ENCODE measurements at places on chromosomes 2 and 18.

DNA sequence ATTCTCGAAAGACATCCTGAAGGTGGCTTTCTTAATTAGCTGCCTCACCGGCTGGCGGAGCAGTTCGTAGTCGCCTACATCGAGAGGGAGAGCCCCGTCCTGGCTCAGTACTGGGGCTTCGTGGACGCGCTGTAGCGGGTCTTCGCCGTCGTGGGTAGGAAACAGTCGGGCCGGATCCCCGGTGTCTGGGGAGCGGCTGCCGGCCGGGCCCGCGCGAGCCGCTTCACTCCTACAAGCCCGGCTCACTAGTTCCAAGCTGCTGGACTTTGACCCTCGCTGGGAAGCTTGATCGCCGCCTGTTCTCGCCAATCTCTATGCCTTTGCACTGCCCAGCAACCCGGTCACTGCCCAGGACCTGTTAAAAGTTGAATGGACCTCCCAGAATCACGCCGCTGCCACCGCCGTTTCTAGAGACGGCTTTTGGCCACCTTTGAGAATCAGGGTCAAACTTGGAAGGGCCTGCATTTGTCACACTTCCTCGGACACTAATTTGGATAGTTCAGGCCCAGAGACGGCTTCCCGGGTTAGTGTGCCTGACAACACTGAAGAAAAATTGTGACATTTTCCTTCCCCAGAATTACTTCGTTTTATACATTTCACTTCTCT, 41.4 kb upstream of the AKAIN1 start:
- DNase-seq = peak; percentile 45

GRCh38 chr2:37343537-37344434, 644 bp upstream of the QPCT start:
- no peak for DNase-seq

GRCh38 chr2:86039178-86039962, 66.3 kb downstream of the POLR1A start:
- DNase-seq = no peak

- no peak for DNase-seq
Observed at GRCh38 chr18:74479486-74480148, 16.5 kb upstream of the CNDP2 start.

DNA sequence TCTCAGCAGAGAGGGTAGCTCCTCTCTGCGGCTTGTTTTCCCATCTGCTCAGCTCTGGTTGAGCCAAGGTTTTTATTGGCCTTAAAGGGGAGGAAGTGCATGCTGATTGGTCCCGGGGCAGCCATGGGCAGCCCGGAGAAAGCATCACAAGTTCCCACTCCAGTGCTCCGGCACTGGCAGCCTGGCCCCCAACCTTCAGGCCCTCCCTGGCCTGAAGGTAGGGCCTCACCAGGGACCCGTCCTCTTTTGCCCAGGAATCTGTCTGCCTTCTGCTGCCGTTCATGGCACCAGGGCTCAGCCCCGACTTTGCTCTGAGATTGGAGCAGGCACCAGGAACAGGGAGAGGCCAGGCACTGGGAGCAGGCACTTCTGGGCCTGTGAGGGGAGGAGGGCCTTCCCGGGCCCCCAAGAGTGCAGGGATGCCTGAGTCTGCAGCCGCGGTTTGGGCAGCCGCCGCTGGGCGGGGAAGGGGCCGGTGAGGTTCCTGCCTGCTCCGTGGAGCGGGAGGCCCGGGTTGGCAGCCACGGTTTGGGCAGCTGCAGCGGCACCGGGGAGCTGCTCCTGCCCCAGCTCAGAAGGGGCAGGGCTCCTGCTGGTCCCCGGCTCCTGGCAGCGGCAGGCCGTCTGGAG, 17.5 kb upstream of the ILKAP start:
- DNase-seq = no peak

DNA sequence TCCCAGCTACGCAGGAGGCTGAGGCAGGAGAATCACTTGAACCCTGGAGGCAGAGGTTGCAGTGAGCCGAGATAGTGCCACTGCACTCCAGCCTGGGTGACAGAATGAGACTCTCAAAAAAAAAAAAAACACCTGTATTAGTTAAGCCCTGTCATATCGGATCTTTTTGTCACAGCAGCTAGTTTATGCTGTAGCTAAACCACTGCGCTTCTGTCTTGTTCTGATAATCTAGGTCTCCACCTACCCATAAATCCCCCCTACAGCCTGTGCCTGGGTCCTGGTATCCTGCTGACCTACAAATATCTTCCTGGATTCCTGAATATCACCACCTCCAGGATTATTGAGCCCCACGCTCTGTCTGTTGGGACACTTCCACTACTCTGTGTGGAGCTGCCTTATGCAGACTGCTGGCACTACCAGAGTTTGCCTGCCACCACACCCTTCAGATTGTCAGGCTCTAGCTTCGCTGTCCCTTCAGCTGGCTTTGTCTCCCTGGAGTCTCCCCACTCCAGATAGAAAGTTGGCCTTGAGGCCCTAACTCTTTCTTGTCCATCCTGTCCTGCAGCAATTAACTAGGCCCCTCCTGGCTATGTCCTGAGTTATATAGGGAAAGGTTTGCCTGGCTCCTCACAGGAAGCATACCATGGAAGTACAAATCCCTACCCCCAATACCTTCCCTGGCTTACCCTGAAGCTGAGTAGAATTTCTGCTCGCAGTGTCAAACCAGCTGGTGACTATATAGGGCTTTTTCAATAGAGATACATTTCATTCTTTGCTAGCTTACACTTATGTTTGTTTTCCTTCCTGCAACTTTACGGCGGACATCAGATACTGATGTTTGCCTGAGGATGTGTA, 136.0 kb upstream of the SERTAD2 start:
- DNase-seq = no peak

- DNase-seq = no peak
Observed at GRCh38 chr2:17793296-17793695, 23.0 kb upstream of the MSGN1 start.

DNA sequence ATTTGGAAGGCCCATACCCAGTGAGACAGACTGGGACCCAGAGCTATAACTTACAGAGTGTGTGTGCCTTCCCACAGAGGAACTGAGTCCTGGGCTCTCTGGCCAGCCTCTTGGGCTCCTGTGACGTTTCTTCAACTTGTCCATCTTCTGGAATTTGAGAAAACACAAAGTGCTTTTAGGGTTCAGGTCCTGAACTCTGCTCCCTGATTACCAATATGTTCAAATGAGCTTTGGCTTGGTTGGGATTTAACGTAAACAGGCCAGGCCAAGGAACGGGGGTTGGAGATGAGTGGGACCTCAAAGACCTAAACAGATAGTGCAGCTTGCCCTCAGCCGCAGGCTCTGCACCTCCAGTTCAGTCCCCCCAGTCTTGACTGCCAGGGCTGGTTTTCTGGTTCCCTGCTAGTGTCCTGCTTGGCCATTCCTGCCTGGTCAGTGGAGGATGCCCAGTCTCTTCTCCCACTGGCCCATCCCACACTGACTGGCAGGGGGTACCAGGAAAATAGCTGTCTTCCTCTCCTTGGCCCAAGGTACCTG, 44.9 kb downstream of the TMEM17 start:
- no peak for DNase-seq

DNA sequence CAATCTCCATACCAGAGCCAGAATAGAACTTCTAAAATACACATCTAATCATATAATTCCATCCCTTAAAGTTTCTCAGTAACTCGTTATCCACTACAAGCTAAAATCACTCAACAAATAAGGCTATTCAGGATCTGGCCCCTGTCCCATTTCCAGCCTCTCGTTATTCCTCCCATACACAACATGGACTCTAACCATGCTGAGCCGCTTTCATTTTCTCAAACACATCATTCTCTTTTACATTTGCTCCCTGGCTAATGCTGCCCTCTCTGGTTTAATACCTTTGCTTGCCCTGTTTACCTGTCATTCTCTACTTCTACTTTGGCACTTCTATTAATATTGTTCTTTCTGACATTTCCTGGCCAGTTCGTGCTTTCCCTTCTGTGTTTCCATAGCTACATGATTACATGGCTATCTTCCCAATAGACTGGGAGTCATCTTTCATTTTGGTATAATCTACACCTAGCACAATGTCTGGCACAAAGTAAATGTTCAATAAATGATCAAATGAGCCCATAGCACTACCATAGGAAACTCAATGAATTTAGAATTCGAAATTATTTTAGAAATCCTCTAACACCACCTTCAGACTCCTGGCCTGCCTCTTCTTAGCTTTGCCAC, 163.6 kb upstream of the VRK2 start:
- DNase-seq = no peak

DNA sequence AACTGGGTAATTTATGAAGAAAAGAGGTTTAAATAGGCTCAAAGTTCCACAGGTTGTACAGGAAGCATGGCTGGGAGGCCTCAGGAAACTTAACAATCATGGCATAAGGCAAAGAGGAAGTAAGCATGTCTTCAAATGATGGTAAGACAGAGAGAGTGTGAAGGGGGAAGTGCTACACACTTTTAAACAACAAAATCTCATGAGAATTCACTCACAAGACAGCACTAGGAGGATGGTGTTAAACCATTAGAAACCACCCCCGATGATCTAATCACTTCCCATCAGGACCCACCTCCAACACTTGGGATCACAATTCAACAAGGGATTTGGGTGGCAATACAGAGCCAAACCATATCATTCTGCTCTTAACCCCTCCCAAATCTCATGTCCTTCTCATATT, 34.9 kb downstream of the CFAP210 start:
- no peak for DNase-seq

DNA sequence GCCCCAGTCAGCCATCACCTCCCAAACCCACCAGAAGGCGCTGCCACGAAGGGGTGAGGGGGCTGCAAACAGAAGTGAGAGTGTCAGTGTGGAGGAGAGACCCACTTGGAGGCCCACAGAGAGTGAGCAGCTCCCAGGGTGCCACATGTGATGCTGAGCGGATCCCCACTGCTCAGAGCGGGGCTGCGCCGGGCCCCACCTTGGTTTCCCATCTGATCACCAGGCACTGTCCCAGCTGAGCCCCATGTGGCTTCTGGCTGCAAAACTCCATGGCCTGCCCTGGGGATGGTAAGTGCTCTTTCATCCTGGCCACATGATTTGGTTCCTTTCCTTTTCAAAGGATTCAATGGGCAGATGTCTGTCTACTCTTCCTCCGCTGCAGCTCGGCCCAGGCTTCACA, 23.8 kb downstream of the SNORC start:
- DNase-seq = no peak

DNA sequence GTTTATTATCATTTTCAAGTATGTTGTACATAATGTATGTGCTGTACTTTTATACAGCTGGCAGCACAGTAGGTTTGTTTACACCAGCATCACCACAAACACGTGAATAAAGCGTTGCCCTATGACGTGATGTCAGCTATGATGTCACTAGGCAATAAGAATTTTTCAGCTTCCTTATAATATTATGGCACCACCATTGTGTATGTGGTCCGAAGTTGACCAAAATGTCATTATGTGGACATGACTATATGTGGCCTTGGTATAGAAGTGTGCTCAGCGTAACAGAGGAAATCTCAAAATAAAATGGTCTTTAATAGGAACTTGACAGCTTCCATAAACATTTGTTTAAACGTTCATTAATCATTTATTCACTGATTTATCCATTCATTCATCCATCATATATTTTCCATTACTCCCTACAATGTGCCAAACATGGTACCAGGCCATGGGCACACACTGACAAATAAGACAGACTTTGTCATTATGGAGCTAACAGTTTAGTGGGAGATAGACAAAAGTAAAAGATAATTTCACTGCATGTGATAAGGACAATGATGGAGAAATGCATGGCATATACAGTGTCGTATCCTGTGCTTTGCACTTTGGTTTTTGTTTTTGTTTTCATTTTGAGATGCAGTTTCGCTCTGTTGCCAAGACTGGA, 15.0 kb upstream of the DGUOK start:
- no peak for DNase-seq

GRCh38 chr2:240232961-240233884, 92.8 kb upstream of the OTOS start:
- DNase-seq = peak; percentile 70
